ENCODE measurements at places on chromosomes 2 and 18. TPM values are rescaled to one million over a fixed set of nuclear protein-coding genes. Genes with fewer than 3 reads are reported as not detected.
A peak's percentile ranks its signal among the peaks of the same experiment; 100 is the strongest.

DNA sequence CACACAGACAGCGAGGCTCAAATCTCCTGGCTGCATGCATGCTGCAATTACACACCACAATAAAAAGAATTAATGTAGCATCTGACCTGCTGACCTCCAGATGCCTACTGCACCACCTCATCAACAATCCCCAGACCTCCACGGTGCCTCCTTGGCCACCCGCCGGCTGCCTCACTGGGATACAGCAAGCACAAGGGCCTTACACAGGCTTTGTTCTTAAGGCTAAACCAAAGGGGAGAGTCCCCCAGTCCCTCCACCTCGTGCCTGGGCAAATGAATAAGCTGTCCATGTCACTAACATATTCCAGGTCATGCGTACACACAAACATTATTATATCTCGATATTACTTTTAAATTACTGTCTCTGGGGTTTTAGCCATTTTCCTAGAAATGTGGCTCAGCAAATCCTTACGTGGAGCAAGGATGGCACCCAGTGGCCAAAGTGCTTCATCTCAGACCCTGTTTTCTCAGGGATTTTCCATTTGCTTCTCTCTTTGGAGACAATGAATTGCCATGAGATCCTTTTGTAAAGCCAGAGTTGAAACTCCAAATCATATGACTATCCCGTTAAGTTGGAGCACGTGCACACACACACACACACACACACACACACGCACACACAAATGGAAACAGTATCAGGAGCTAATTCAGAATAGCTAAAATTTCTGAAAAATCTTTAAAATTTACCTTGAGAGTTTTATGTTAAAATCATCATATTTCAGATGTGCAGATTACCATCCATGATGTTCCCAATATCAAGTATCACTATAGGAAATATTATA lies 313.8 kb downstream of the PDE11A start:
- no peak overlapping the region for H3K27ac ChIP-seq
- no peaks in the 10 kb centered on the region for H3K27me3 ChIP-seq
- H3K4me3 ChIP-seq = no peak overlapping the region
- no peaks in the 10 kb centered on the region for H3K4me1 ChIP-seq

- no peaks in the 10 kb centered on the region for H3K27me3 ChIP-seq
- DNase-seq = no peak
- H3K4me3 ChIP-seq = no peak overlapping the region
- H3K36me3 ChIP-seq = no peaks in the 10 kb centered on the region
These were observed 257.7 kb downstream of the PTGR3 start for GRCh38 chr18:74951165-74951760.

DNA sequence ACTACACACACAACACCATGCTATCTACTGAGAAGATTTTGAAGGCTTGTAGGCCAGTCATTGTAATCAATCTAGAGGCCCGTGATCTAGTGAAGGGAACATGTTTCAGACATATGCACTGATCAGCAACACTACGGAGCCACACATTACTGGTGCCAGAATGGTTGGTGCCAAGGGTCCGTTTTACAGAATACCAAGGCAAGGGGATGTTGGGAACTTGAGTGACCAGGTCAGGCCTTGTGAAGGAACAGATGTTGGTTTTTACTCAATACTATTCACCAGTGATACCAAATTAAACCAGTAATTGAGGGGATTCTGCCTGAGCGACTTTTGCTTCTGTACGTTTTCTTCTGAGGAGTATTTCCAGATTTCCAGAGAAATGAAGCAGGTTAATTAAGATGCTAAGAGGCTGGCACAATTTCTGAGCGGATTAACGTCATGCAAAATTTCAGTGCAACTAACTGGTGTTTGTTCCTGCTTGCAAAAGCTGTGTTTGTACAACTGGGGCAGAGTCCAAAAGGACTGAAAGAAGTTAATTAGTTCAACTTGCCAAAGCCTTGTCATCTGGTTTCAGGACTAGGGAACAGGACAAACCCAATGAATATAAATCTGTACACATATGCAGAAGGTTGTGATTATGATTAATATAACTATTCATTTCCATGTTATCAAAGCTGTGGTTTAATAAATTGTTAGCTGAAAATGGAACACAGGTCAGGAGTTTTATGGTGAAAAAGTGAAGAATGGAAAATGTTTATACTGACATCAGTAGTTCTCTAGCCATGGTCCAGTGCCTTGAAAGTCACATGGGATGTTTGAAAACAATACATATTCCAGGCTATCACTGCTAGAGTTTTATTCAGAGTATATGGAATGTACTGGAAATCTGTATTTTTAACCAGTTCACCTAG lies 432.1 kb upstream of the DCC start:
- H3K4me1 ChIP-seq = no peaks in the 10 kb centered on the region
- DNase-seq = no peak
- no peaks in the 10 kb centered on the region for H3K27me3 ChIP-seq

- H3K27ac ChIP-seq = peak overlapping the region; percentile 33
- H3K36me3 ChIP-seq = no peaks in the 10 kb centered on the region
- peak overlapping the region; percentile 57 for H3K4me3 ChIP-seq
- H3K4me1 ChIP-seq = peaks cover 22% of the 10 kb centered on the region
- DNase-seq = no peak
These were observed 650 bp downstream of the CCBE1 start for GRCh38 chr18:59696311-59697235.

- DNase-seq = no peak
- no peak overlapping the region for H3K4me3 ChIP-seq
- no peaks in the 10 kb centered on the region for H3K27me3 ChIP-seq
- no peak overlapping the region for H3K27ac ChIP-seq
These were observed 25.8 kb upstream of the DLX2 start for GRCh38 chr2:172128484-172128883.

DNA sequence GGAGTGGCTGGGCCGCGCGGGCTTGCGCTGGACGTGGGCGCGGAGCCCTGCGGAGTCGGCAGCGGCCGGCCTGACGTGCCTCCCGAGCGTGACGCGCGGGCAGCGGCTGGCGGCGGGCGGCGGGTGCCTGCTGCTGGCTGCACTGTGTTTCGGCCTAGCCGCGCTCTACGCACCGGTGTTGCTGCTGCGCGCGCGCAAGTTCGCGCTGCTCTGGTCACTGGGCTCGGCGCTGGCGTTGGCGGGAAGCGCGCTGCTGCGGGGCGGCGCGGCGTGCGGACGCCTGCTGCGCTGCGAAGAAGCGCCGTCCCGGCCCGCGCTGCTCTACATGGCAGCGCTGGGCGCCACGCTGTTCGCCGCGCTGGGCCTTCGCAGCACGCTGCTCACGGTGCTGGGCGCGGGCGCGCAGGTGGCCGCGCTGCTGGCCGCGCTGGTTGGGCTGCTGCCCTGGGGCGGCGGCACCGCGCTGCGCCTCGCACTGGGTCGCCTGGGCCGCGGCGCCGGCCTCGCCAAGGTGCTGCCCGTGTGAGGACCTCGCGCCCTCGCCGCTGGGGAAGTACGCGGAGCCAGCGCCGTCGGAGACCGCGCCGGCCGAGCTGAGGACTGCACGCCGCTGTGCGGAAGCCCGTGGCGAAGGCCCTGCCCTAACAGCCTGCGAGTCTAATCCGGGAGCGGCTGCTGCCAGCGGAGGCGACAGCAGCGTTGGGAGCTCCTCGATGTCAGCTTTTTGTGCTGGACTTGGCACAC lies 526 bp downstream of the SFT2D3 start:
- H3K27me3 ChIP-seq = no peaks in the 10 kb centered on the region
- peak overlapping the region; percentile 56 for H3K4me3 ChIP-seq
- no peaks in the 10 kb centered on the region for H3K36me3 ChIP-seq
- H3K27ac ChIP-seq = peak overlapping the region; percentile 82

DNA sequence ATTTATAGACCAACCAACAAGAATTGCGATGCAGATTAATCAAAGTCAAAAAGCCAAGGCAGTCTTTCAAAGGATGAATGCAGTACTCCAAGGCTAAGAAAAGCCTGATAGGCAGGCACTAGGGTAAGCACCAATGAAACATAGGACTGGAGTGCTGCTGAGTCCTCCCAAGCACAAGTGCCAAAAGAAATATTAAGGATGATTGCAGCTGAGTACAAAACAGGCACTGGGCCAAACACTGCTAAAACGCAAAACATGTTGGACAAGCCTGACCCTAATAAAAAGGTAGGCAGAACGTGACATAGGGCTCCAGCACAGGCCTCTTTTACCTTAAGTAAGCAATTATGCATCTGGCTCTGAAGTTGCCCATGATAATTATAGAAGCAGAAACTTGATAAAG lies 160.1 kb upstream of the LRP1B start:
- no peaks in the 10 kb centered on the region for H3K4me1 ChIP-seq
- no peaks in the 10 kb centered on the region for H3K36me3 ChIP-seq
- H3K4me3 ChIP-seq = no peak overlapping the region
- no peak for DNase-seq

DNA sequence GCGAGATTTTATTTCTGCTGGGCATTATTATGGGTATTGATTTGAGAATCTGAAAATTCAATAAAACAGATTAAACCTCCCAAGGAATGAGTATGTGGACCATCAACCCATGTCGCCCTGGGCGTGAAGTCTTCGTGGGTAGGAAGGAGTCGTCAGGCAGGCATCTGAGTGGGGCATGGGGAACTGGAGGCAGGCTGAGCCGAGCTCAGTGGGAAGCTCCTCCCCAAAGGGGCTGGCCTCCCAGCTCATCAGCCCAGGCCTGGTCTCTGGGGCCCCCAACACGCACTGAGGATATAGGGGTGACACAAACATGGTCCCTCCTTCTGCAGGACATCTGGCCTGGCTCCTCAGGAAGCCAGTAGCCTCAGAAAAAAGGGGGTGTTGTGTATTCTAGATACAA lies 265.2 kb downstream of the TFCP2L1 start:
- no peak for DNase-seq
- no peaks in the 10 kb centered on the region for H3K36me3 ChIP-seq
- no peak overlapping the region for H3K27ac ChIP-seq
- no peaks in the 10 kb centered on the region for H3K27me3 ChIP-seq

- no peaks in the 10 kb centered on the region for H3K4me1 ChIP-seq
- no peaks in the 10 kb centered on the region for H3K36me3 ChIP-seq
- no peak for DNase-seq
- H3K4me3 ChIP-seq = no peak overlapping the region
- H3K27me3 ChIP-seq = no peaks in the 10 kb centered on the region
These were observed 77.7 kb upstream of the WDR75 start for GRCh38 chr2:189363559-189363958.

- no peaks in the 10 kb centered on the region for H3K27me3 ChIP-seq
- no peak overlapping the region for H3K4me3 ChIP-seq
- no peaks in the 10 kb centered on the region for H3K4me1 ChIP-seq
- no peak for DNase-seq
- H3K36me3 ChIP-seq = no peaks in the 10 kb centered on the region
- H3K27ac ChIP-seq = no peak overlapping the region
These were observed 25.7 kb upstream of the PLA2R1 start for GRCh38 chr2:160087854-160088745.

DNA sequence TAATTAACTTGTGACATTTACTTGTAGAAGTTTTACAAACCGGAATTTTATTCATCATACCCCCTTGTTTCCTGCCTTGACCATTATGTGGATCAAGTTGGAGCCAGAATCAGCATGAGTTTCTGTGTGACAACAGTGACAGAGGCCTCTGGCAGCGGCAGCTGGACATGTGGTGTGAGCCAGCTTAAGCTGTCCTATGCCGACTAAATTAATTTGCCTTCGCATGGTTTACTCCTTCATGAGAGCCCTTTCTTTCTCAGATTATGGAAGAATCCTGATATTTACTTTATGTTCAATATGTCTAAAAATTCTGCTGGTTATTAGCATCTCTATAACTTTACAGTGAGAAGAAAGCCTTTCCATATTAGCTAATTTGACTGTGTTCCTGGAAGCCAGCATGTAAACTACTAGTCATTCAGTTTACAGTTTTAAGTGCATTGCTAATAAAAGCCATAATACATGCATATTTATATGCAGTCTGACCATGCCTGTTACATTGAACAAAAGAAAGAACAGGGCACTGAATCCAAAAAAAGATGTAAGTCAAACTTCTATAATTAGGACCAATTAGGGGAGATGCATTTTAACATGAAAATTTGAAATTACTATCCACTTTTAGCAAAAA lies 495.8 kb upstream of the ACVR2A start:
- H3K4me3 ChIP-seq = no peak overlapping the region
- no peak for DNase-seq
- H3K27ac ChIP-seq = no peak overlapping the region
- H3K4me1 ChIP-seq = no peaks in the 10 kb centered on the region
- no peaks in the 10 kb centered on the region for H3K36me3 ChIP-seq
- no peaks in the 10 kb centered on the region for H3K27me3 ChIP-seq

DNA sequence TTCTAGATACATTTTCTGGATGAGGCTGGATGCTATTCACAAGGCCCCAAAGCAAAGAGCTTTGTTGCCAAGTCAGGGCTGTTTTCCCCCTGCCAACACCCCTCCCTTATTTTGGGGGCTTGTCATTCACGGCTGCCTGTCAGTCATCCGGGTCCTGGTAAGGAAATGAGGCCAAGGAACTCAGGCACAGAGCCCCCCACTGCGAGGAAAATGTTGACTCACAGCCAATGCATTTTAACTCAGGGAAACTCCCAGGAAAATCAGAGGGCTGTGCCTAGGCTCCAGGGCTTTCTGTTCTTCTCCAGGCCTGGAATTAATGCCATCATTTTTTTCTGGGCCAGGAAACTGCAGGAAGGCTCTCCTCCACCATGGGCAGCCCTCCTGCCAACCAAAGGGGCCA lies 241.1 kb downstream of the SMAD2 start:
- H3K4me1 ChIP-seq = no peaks in the 10 kb centered on the region
- no peak overlapping the region for H3K4me3 ChIP-seq
- no peaks in the 10 kb centered on the region for H3K27me3 ChIP-seq
- DNase-seq = no peak
- no peaks in the 10 kb centered on the region for H3K36me3 ChIP-seq

DNA sequence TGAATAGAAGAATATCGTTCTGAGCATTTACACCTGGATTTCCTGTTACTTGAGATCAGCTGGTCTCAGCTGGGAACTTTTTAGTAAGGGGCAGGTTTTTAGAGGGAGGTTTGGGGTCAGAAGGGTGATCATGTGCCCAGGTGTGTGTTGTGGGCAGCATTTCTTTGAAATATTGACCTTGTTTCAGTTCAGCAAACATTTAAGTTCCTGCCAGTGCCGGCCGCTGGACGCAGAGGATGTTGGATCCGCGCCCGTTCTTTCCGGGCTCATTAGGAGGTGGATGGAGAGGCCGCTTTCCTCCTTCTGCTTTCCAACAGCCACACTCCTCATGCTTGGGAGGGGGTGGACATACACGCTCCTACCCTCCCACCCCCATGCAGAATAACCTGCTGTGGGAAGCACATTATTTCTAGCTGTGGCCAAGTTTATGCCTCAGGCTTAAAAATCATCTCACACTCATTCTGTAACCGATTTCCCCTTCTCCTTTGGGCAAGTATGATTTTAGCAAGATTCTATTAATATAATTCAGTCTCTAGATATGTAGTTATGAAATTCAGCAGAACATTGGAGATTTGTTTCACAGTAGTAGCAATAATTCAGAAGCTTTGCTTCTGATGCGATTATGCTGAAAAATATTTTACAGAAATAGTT lies 131.4 kb downstream of the ZNF236 start:
- no peak for DNase-seq
- H3K27me3 ChIP-seq = no peaks in the 10 kb centered on the region
- H3K4me1 ChIP-seq = peaks cover 5% of the 10 kb centered on the region
- no peak overlapping the region for H3K4me3 ChIP-seq
- peaks cover 21% of the 10 kb centered on the region for H3K36me3 ChIP-seq

Gene PCARE
- total RNA-seq = not detected

Gene RAB17
- total RNA-seq = not detected

Gene TMEM18
- 21.1 TPM for total RNA-seq

Gene ZSCAN30
- total RNA-seq = 19.4 TPM

Gene CHAC2
- 1.7 TPM for total RNA-seq

Gene SP5
- total RNA-seq = 1.7 TPM
